ENCODE measurements at places on chromosomes 4 and X.

DNA sequence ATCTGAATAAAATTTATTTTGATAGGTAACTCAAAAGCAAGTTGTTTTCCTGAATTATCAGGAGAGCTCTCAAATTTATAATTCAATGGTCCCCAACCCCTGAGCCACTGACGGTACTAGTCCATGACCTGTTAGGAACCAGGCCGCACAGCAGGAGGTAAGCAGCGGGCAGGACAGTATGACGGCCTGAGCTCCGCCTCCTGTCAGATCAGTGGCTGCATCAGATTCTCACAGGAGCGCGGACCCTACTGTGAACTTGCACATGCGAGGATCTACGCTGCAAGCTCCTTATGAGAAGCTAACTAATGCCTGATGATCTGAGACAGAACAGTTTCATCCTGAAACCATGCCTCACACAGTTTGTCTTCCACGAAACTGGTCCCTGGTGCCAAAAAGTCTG is 37.9 kb upstream of the SEC24B start:
- no peak for DNase-seq

DNA sequence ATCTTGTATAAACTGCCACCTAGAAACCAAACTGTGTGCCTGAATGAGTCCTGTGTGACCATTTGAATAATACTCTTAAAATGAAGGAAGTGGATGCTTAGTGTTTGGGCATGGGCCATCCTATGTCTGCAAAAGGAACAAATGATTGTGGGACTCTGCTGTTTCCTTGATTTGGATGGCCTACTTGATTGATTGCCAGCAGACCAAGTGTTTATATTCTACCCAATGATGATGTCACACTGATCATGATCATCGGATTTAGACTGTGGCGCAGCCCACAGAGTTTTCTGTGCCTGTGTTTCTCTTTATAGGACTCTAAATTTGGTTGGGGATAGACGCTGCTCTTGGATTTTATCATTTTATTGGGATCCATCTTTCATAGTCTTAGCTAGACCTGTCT is 4.4 kb downstream of the SEPTIN11 start:
- DNase-seq: no peak

DNA sequence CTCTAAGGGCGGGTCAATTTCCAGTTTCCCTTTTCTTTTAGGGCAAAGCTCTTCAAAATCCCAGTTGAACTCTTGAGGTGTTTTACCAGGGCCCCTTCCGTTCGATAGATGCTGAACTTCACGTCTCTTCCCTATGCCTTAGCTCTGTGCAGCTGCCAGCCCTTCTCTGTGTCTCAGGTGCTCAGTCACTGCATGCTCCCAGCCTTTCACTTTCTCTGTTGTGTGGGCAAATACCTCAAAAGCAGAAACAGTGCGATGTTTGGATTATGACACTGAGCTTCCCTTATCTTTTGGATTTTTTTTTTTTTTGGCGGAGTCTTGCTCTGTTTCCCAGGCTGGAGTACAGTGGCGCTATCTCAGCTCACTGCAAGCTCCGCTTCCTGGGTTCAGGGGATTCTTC is 108.5 kb downstream of the CLDN22 start:
- DNase-seq: no peak

DNA sequence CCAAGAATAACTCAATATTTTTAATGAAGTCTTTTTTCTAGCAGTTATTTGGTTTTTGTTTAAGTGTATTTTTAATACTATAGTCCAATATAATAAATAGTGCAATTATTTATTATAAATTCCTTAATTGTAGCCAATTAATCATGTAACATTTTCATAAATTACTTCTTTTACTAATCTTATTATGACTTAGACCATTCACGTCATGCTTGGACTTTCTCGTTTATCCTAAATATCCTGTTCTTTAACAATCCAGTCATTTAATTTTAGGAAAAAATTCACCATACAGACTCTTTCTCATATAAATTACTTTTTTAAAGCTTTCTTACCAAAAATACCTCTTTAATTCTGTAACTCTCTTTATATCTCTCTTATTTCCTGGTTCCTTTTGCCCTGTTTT is 350.1 kb downstream of the AR start:
- no peak for DNase-seq

- DNase-seq: no peak
Measured at GRCh38 chr4:88533937-88534750, 10.6 kb upstream of the PYURF start.

- no peak for DNase-seq
Measured at GRCh38 chr4:39354254-39354552, 12.0 kb downstream of the RFC1 start.

DNA sequence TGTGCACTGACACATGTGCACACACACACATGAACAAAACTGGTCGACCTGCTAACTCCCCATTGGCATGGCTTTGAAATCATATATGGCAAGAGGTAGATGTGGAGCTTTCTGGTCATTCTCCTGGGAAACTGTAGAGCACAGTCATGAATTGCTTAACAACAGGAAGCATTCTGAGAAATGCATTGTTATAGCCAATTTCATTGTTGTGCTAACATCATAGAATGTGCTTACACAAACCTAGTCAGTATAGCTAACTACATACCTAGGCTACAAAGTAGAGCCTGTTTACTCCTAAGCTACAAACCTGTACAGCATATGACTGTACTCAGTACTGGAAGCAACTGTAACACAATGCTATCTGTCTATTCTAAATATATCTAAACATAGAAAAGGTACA is 134.2 kb upstream of the SH3RF1 start:
- no peak for DNase-seq

- no peak for DNase-seq
Measured at GRCh38 chr4:147325571-147325981, 155.3 kb upstream of the EDNRA start.

- DNase-seq: no peak
Measured at GRCh38 chr4:168743601-168744000, 246.7 kb downstream of the PALLD start.

DNA sequence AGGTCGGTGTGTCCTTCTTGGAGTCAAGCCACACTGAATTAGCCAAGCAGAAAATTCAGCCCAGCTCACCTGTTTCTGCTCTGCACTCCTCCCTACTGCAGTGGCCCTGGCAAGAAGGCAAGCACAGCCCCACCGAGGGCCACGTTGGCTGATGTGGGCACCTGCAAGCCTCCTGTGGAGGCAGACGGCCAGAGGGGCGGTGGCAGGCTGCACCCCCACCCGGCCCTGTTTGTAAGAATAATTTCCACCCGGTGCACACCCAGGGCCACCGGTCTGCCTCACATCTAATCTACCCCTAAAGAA is 18.8 kb downstream of the PPP2R2C start:
- DNase-seq: no peak

DNA sequence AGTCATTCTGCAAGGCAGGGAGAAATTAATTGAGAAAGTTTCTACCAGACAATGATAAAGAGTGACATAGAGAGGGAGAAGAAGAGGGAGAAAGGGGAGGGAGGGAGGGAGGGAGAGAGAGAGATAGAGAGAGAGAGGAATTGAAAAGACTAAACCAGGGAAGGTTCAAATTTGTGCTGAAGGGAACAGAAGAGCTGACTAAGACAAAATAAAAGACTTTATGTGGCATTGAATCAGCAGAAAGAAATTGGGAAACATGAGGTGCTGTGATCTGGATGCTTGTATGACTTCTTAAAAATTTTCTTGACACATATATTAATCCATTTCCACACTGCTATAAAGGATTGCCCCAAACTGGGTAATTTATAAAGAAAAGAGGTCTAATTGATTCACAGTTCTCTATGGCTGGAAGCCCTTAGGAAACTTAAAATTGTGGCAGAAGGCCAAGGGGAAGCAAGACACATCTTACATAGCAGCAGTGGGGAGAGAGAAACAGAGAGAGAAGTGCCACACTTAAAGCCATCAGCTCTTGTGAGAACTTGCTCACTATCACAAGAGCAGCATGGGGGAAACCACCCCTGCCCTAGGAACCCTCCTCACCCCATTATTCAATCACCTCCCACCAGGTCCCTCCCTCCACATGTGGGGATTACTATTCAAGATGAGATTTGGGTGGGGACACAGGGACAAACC is 13.5 kb upstream of the CXCL6 start:
- no peak for DNase-seq

All from NCI-H1436 treated with DMSO at 0.1 percent for 48 hours (cell line).